GM06990 (cell line): ENCODE measurements at places on chromosomes 6 and 20.
A peak's percentile ranks its signal among the peaks of the same experiment; 100 is the strongest.

- DNase-seq: no peak
Observed at GRCh38 chr6:87200469-87201175, 45.3 kb downstream of the ZNF292 start.

DNA sequence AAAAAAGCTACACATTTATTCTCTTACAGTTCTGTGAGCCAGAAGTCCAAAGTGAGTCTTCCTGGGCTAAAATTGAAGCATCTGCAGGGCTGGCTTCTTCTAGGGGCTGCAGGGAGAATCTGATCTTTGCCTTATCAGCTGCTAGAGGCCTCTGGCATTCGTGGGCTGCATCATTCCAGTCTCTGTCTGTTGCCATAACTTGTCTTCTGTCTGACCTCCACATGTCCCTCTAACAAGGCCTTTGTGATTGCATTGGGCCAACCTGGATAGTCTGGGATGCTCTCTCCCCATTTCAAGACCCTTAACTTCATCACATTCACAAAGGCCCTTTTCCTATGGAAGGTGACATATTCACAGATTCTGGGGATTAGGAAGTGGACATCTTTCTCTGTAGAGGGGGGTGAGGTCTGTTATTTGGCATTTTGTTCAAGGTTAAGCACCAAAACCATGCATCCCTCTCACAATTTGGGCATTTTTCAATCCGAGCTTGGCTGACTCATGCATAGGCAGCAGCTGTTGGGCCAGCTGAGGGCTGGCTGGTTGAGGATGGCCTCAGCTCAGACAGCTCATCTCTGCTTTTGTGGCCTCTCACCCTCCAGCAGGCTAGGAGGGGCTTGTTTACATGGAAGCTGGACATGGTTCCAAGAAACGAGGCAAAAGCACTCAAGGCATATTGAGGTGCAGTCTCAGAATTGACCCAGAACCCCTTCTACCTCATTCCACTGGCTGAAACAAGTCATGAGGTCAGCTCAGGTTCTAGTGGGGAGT, 116.1 kb upstream of the NXT1 start:
- no peak for DNase-seq

- no peak for DNase-seq
Observed at GRCh38 chr6:107496892-107497684, 7.2 kb downstream of the SOBP start.

- DNase-seq: no peak
Observed at GRCh38 chr6:40778918-40779317, 191.8 kb upstream of the LRFN2 start.

DNA sequence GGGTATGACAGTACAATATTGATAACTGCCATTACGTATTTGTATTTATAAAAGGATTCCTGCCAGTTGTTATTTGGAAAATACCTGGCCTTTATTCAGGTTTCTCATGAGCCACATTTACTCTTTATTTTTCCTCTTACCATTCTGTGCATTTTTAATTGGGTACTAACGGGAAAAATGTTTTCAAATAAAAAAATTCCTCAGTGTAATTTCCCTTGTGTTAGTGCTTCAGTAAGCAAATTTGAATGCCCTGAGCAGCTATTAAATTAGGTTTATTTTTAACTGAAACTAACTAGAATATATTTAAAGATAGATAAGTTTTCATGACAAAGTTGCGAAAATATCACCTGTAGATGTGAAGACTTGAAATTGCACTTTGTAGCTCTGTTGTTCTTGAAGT, 146.0 kb downstream of the PTCHD4 start:
- DNase-seq: no peak

DNA sequence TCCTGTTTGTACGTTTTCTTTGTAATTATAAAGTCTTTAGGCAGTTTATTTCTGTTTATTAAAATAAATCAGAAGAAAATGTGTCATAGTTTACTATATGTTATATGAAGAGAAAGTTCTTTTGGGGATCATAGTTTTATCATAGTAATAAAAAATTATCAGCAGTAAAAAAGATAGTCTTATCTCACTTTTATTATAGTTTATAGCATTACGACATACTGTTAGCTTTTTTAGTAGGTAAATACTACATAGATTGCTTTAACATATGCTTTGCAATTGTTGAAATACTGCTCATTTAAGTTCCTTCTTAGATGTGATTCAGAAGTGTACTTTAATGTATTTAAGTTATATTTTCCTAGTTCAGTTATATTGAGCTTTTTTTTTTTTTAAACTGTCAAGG, 13.9 kb downstream of the QKI start:
- DNase-seq: no peak

DNA sequence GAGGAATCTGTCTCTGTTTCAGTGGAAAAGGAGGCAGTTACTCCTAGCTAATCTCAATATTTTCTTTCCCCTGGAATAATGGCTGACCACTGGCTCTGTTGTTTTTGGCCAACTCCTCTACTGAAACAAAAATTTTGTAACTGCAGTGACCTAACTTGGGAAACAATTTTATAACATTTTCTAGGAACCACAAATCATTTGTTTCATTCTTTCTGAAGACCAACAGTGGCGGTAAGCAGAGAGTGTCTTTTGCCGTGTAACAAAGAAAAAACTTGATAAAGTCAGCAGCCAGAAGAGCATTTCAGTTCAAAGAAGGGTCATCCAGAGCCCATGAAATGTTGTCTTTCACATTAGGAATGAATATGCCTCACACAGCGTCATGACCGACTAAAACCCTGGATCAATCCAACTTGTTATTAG, 11.8 kb upstream of the BFSP1 start:
- DNase-seq: no peak

DNA sequence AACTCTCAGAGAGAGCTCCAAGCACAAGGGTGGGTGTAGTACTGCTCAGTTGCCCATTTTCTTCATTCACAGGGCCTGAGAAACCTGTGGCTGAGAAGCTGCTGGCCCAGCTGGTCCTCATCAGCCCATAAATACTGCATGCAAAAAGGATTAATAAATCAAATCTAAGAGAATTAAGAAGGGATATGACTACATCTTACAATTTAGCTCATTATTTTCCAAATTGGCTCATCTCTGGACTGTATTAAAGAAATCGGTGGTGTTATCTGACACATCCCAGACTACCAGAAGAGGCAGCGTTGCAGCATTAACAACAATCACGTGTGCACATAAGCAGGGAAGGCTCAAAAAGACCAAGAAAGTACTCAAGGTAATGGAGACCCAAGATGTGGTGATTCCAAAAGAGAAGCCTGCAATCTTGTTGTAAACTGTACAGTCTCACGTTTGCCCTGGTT, 90.7 kb downstream of the CD24 start:
- DNase-seq: no peak

DNA sequence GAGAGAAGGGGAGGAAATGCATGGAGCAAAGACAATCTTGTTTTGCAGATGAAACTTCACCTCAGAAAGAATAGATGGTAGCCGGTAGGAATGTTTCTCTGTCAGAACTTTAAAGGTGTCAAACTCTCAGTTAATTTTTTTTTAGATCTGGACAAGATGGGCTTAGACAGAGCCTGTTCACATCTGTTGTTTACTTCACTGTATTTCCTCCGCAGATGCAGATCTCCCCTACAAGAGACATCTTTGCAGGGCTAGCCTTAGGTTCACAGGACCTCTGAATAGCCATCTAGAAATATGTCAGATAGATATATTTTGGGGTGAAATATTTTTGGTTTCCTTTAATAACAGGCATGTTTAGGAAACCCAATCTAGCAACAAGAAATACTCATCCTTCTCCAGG, 12.1 kb upstream of the ZBP1 start:
- DNase-seq: no peak

- no peak for DNase-seq
Observed at GRCh38 chr6:11722220-11722619, 56.4 kb downstream of the ADTRP start.

- DNase-seq: peak; percentile 66
Observed at GRCh38 chr6:11824986-11825385, 46.4 kb upstream of the ADTRP start.

DNA sequence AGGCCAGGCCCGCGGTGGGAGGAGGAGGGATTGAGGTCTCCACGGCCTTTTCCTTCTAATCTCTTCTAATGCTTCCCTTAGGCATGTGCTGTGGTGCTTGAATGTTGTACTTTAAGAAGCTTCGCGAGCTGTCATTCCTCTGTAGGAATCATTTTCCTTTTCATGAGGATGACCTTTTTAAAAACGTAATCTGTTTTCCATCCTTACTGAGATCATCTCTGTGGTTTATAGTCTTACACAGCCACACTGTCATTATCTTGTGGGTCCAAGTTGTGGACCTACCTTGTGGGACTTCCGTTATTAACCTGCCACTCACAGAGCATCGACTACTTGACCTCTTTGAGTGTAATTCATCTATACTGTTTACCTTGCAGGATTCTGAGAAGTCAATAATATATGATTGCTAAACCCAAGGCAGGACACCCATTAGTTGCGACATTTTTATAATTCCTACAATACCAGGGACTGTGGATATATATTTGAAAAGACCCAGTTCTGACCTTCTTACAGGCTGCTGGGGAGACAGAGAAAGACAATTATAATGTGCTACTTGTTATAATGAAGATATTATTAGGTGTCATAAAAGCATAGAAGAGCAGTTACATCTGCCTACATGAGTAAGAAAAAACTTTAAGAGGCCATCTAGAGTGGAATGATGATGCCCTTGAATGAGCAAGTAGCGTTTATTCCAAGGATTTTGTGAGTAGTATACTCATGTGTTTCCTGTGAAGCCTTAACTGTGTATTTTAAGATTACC, 842 bp downstream of the SLC25A27 start:
- no peak for DNase-seq

DNA sequence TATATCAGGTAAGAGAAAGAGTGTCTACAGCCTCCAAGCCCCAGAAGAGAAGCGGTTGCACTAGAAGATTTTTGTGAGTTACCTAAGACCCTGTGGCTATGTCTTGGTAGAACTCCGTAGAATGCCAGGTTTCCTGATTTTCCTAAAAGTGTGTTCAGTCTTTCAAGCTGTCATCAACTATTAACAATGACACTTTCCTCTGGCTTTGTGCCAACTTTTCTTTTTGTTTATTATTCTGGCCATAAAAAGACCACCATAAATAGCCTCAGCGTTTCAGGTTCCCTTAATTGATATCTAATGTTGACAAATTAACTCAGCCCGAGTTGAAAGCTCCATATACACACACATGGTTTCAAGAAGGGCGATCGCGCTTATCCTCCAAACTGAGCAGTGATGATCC, 1.2 kb downstream of the PAK5 start:
- no peak for DNase-seq

GRCh38 chr6:138245751-138246150, 27.5 kb upstream of the PBOV1 start:
- no peak for DNase-seq

GRCh38 chr6:110422444-110422822, 7.1 kb upstream of the DDO start:
- no peak for DNase-seq

DNA sequence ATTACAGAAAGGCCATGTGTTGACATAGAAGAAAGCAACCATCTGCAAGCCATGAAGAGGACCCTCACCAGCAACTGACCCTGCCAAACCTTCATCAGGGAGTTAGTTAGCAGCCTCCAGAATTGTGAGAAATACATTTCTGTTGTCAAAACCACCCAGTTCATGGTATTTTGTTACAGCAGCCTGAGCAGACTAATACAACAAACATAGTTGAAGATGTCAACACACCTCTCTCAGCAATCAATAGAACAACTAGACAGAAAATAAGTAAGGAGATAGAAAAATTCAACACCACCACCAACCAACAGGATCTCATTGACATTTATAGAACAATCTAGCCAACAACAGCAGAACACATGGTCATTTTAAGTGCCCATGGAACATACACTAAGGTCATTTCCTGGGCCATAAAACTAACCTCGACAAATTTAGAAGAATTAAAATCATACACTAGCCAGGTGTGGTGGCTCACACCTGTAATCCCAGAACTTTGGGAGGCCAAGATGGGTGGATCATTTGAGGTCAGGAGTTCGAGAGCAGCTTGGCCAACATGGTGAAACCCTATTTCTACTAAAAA, 32.7 kb downstream of the TCP11 start:
- DNase-seq: no peak

- DNase-seq: no peak
Observed at GRCh38 chr20:44848254-44849015, 37.1 kb upstream of the YWHAB start.

- no peak for DNase-seq
Observed at GRCh38 chr6:126170978-126171382, 168.9 kb upstream of the CENPW start.

- no peak for DNase-seq
Observed at GRCh38 chr20:50734730-50735679, 3.6 kb downstream of the PARD6B start.

DNA sequence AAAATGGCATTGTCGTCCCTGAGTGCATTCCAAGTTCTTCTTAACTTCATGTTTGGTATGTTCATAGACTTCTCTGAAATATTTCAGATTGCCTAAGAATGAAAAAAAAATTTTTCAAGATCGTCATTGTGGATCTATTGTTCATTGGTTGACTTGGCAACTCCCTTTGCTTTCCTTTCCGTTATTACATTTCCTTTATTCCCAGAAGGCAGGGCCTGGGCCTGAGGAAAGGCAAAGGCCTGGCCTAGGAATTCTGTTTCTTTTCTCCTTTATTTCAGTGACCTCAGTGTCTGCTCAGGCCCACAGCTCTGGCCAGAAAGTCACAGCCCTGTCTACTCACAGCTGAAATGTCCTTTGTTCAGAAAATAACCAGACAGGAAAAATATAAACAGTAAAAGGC, 401.6 kb upstream of the PLCB4 start:
- no peak for DNase-seq

DNA sequence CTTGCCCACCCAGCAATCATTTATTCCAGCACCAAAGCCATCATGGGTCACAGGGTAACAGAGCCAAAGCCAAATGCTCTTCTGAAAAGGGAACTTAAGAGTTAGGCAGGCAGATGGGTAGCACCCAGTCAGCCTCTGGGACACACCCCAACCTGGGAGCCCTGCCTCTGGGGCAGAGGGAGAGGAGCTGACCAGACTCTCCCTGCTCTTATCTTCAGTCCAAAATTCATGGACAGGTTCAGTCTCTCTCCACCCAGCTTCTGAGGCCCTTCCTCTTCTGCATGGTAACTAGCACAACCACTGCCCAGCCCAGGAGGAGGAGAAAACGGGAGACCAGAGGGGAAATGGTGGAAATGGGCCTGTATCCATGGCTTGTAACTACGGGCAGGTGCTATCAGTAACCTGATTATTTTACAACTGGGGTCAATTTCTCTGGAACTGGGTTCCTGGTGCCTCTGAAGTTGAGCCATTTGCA, 105.4 kb downstream of the NOL4L start:
- DNase-seq: no peak

GRCh38 chr20:53944796-53945195, 125.6 kb downstream of the BCAS1 start:
- DNase-seq: no peak

GRCh38 chr6:159819932-159820640, 20.0 kb downstream of the PNLDC1 start:
- DNase-seq: peak; percentile 43

- no peak for DNase-seq
Observed at GRCh38 chr6:125030969-125031368, 68.7 kb downstream of the RNF217 start.

DNA sequence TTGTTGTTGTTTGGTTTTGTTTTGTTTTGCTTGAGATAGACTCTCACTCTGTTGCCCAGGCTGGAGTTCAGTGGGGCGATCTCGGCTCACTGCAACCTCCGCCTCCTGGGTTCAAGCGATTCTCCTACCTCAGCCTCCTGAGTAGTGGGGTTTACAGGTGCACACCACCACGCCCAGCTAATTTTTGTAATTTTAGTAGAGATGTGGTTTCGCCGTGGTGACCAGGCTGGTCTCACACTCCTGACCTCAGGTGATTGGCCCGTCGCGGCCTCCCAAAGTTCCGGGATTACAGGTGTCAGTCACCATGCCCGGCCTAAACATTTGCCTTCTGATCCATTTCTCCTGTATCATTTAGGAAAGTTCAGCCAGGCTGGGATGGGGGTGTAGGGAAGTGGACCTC, 17.7 kb downstream of the DUSP22 start:
- no peak for DNase-seq
